ENCODE measurements at places on chromosomes 12 and 14. TPM values are rescaled to one million over a fixed set of nuclear protein-coding genes. Genes with fewer than 3 reads are reported as not detected.

GRCh38 chr14:90963343-90963742, 97.1 kb downstream of the RPS6KA5 start:
- no peak for DNase-seq

GRCh38 chr14:54773171-54774006, 129.2 kb downstream of the GCH1 start:
- DNase-seq, result peak; percentile 93

DNA sequence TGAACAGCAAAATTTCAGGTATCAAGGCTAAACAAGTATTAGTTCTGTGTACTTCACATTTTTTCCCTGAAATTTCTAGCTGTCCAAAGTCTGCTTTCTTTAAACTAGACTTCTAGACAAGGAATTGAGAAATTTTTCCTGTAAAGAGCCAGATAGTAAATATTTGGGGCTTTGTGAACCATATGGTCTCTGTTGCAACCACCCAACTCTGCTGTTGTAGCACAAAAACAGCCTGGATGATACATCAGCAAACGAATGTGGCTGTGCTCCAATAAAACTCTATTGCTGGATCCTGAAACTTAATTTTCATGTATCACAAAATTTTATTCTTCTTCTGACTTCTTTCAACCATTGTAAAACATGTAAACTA, 96.0 kb upstream of the SLC38A4 start:
- no peak for DNase-seq

DNA sequence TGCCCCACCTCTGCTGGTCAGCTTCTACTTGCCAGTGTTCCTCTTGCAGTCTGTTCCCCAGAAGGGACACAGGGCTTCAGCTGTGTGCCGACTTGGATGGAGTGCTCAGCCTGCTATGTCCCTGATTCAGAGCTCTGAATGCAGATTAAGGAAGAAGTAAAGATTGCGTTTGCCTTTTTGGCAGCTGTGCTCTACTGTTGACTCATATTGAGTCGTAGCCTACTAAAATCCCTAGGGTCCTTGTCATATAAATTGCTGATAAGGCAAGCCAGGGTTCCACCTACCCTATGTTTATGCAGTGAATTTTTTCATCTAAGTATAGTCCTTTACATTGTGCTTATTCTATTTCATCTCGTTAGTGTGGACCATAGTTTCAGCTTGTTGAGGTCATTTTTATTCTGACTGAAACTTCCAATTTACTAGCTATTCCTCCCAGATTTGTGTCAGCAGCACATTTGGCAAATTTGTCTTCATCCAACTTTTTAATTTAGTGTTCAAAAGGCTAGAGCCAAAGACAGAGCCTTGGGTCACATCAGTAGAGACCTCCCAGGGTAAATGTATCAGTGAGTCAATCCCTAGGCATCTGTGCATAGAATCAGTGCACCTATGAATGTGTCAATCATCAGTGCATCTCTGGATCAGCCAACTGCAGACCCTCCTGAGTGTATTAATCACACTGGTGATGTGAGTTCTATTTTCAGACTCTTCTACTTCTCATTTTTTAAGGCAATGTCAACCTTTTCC, 31.9 kb downstream of the CACNA1C start:
- no peak for DNase-seq

DNA sequence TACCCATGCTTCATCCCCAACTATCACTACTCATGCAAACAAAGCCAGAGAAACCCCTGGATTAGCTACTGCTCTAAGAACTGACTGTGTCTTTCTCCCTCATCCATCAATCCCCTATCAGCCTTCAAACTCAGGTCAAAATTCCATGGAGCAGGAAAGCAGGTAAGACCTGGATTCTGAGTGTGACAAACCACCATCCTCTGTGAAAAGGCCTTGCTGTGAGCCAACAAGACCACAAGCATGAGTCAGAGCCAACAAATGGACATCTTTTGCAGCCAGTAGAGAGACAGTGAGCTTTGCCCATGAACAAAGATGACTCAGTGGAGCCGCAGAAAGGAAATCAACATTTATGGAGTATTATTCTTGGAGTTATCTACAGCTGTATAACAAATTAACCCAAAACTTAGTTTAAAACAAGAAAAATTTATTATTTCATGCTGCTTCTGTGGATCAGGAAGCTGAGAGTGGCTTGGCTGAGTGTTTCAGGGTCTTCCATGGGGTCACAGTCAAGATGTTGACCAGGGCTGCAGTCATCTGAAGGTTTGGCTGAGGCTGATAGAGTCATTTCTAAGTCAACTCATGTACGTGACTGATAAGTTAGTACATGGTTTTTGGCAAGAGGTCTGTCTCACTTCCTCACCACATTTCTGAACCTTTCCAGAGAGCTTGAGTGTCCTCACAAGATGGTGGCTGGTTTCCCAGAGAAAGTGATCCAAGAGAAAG, 61.1 kb downstream of the PITPNM2 start:
- peak; percentile 29 for DNase-seq

DNA sequence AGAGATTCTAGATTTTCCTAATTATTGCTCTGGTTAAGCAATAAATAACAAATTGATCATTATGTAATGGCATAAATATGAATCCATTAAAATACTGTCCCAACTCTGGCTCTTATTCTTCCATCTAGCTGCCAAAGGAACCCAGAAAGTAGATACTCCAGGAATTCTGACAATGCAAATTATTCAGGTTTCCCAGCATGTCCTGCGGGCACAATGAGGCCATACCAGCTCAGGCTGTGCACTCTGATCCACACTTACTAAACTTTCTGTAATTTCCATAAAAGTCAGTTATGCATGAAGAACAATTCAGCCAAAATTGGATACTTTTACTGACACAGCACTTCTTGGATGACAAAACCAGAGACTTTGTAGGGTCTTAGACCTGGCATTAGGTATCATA, 576.3 kb downstream of the KCNH5 start:
- no peak for DNase-seq

Gene OTX2
- total RNA-seq, result not detected

GRCh38 chr14:37437490-37437889, 157.6 kb downstream of the FOXA1 start:
- DNase-seq, result no peak

- no peak for DNase-seq
These were observed 112.6 kb upstream of the FZD10 start for GRCh38 chr12:130049666-130050065.

Gene KLRG1
- total RNA-seq, result 2.3 TPM

- DNase-seq, result no peak
These were observed 170.2 kb downstream of the ERC1 start for GRCh38 chr12:1161197-1161596.

- no peak for DNase-seq
These were observed 2.5 kb downstream of the AQP5 start for GRCh38 chr12:49963976-49964815.

DNA sequence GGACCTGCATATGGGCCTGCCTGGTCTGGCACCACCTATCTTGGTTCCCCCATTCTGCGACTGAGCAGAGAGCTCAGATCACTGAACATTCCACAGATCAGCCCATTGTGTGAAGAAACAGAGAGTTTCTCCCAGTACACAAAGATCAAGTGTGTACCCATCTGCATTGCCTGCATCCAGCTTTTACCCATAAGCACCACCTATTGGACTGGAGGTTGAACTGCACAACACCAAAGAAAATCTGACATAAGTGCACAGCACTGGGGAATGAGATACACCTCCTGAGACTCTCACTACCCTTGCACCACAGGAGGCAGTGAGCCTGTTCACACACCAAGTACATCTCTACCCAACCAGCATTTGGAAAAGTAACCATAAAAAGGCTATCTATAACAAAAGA, 362.6 kb upstream of the CLEC14A start:
- DNase-seq, result no peak

Gene RD3L
- not detected for total RNA-seq

DNA sequence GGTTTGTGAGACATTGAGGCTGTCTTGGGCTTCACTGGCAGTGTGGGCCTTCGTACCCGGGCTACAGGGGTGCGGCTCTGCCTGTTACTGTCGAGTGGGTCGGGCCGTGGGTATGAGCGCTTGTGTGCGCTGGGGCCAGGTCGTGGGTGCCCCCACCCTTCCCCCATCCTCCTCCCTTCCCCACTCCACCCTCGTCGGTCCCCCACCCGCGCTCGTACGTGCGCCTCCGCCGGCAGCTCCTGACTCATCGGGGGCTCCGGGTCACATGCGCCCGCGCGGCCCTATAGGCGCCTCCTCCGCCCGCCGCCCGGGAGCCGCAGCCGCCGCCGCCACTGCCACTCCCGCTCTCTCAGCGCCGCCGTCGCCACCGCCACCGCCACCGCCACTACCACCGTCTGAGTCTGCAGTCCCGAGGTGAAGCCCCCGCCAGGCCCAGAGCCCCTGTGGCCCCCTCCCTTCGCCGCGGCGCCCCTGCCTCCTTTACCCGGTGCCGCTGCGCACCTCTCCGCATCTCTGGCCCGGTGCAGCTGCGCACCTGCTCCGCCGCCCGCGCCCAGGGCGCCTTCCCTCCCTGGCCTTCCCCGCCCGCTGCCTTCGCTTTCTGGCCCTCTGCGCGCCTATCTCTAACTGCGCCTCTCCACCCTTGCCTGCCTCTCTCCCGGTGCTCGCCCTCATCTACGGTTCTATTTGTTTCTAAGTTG, at the start of gene ENO2:
Gene ENO2 (plus strand): TSS at position 335 of the 701 bp plus-strand sequence. CDS start 1,253 bp downstream, outside the sequence.
- DNase-seq, result peak; percentile 59

GRCh38 chr12:94725375-94726168, 75.2 kb upstream of the TMCC3 start:
- DNase-seq, result peak; percentile 36

Gene SPRYD4
- 3.0 TPM for total RNA-seq

GRCh38 chr12:38507839-38508238, 191.3 kb downstream of the ALG10B start:
- no peak for DNase-seq
